ENCODE measurements at places on chromosomes 6 and 20.

DNA sequence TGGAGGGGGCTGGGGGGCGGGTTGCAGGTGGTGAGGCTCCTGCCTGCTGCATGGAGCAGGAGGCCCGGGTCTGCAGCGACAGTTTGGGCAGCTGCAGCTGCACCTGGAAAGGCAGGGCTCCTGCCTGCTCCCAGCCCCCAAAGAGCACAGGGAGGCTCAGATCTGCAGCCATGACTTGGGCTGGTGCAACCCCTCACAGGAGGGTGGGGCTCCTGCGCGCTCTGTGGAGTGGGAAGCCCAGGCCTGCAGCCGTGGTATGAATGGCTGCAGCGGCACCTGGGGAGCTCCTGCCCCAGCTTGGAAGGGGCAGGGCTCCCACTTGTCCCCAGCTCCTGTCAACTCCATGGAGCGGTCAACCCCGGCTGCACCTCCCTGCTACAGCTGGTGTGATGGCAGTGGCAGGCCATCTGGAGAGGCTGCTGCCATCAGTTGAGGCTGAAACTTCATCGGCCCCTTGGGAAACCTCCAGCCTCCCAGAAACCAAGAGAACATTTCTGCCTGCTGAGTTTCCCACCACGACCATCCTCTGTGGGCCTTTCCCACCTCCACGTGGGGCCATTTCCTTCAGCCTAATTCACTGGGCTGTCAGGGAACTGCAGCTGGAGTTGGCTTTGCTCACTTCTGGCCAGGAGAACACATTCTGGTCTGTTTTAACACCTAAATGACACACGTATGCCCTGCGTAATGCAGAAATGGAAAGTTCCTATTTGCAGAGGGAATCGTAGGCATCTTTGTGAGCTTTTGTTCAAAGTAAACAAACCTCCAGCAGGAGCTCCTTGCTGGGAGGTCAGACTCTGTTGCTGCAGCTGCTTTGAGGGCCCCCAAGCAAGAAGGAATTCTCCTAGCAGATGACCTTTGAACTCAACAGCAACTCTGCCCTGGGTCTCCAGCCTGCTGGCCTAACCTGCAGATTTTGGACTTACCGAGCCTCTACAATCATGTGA lies 429.0 kb downstream of the PREX1 start:
- no peak for DNase-seq

- DNase-seq: no peak
Measured at GRCh38 chr6:138586638-138587037, 87.3 kb upstream of the NHSL1 start.

GRCh38 chr6:53165293-53165692 lies 16.7 kb upstream of the GCM1 start:
- no peak for DNase-seq

DNA sequence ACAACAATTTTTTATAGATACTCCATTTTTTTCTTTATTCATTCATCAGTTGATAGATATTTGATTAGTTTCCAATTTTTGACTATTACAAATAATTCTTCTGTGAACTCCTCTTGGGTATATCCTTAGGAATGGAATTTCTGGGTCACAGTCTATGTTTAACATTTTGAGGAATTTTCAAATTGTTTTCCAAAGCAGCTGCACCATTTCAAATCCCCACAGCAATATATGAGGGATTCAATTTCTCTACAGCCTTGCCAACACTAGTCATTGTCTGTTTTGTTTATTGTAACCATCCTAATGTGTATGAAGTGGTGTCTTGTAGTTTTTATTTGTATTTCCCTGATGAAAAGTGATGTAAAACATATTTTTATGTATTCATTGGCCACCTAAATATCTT lies 320.3 kb upstream of the DEFB112 start:
- DNase-seq: no peak

DNA sequence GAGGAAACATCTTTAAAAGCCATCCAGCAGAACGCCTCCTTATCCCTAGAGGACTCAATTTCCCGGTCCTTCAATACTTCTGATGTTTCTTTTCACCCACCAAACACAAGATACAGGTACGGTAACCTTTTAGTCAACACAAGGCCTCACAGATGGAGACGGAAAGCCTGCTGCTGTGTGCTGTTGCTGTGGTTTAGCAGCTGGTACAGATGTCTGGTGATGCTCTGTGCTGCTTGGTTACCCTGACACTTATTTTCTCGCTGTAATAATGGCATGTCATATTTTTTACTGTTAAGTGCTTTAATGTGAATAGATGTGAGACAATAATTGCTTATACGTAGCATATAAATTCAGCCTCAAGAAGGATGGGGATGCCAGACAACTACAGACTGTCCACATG lies 25.3 kb downstream of the GMDS start:
- no peak for DNase-seq

- DNase-seq: no peak
Measured at GRCh38 chr6:73104921-73105320, 120.4 kb downstream of the KHDC1L start.
